Right lobe of liver (tissue), 6 donors: ENCODE measurements at places on chromosomes 5 and 9. TPM values are rescaled to one million over a fixed set of nuclear protein-coding genes. Genes with fewer than 3 reads are reported as not detected.

FAXDC2 gene
- 32.2 TPM for total RNA-seq

SHISAL2B gene
- not detected for total RNA-seq

CARTPT gene
- not detected for total RNA-seq

SHC3 gene
- total RNA-seq, result 0.35 TPM

OTP gene
- not detected for total RNA-seq

PCDHB10 gene
- 0.20 TPM for total RNA-seq

RANBP17 gene
- 2.6 TPM for total RNA-seq

HTR1A gene
- not detected for total RNA-seq

PELO gene
- total RNA-seq, result 24.6 TPM

TPD52L3 gene
- not detected for total RNA-seq

SIT1 gene
- total RNA-seq, result not detected

PDLIM4 gene
- 0.25 TPM for total RNA-seq

ADAMTSL1 gene
- total RNA-seq, result 0.73 TPM

GAS1 gene
- 1.6 TPM for total RNA-seq

PCDHGA1 gene
- 0.04 TPM for total RNA-seq

SLC4A9 gene
- total RNA-seq, result not detected

UCK1 gene
- total RNA-seq, result 26.2 TPM

PROB1 gene
- 0.31 TPM for total RNA-seq

PLGRKT gene
- total RNA-seq, result 7.3 TPM

CTXN3 gene
- total RNA-seq, result not detected

TMEFF1 gene
- total RNA-seq, result not detected

TPM2 gene
- 13.3 TPM for total RNA-seq

PAM gene
- total RNA-seq, result 15.8 TPM

GRIA1 gene
- total RNA-seq, result not detected

NEUROG1 gene
- total RNA-seq, result not detected

PAPPA gene
- total RNA-seq, result 0.07 TPM

KIAA0825 gene
- total RNA-seq, result 0.86 TPM

C9orf40 gene
- total RNA-seq, result 2.2 TPM

AIF1L gene
- 0.40 TPM for total RNA-seq

C5orf58 gene
- not detected for total RNA-seq

LCN12 gene
- 36.4 TPM for total RNA-seq

PCSK1 gene
- not detected for total RNA-seq

CATSPER3 gene
- total RNA-seq, result 0.29 TPM
